ENCODE measurements at places on chromosomes 16 and 17. TPM values are rescaled to one million over a fixed set of nuclear protein-coding genes. Genes with fewer than 3 reads are reported as not detected.

DNA sequence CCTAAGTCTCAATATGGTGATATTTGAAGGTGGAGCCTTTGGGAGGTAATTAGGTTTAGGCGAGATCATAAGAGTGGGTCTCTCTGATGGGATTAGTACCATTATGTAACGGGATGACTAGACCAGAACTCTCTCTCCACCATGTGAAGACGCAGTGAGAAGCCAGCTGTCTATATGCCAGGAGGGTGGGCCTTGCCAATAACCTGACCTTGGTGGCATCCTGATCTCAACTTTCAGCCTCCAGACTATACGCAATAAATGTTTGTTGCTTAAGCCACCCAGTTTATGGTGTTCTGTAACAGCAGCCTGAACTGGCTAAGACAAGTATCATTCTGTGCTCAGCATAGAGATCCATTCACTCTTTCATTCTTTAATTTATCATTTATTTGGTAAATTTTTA lies 167.2 kb upstream of the CDH11 start:
- no peak for DNase-seq
- H3K4me1 ChIP-seq, result peaks cover 7% of the 10 kb centered on the region
- no peak overlapping the region for H3K27ac ChIP-seq
- no peaks in the 10 kb centered on the region for H3K36me3 ChIP-seq
- no peaks in the 10 kb centered on the region for H3K27me3 ChIP-seq

- H3K36me3 ChIP-seq, result peaks cover 7% of the 10 kb centered on the region
- DNase-seq, result no peak
- no peak overlapping the region for H3K27ac ChIP-seq
- no peaks in the 10 kb centered on the region for H3K27me3 ChIP-seq
- no peak overlapping the region for H3K4me3 ChIP-seq
Observed at GRCh38 chr17:58521680-58522079, 7.2 kb upstream of the MTMR4 start.

Gene LRRC46
- total RNA-seq, result not detected

DNA sequence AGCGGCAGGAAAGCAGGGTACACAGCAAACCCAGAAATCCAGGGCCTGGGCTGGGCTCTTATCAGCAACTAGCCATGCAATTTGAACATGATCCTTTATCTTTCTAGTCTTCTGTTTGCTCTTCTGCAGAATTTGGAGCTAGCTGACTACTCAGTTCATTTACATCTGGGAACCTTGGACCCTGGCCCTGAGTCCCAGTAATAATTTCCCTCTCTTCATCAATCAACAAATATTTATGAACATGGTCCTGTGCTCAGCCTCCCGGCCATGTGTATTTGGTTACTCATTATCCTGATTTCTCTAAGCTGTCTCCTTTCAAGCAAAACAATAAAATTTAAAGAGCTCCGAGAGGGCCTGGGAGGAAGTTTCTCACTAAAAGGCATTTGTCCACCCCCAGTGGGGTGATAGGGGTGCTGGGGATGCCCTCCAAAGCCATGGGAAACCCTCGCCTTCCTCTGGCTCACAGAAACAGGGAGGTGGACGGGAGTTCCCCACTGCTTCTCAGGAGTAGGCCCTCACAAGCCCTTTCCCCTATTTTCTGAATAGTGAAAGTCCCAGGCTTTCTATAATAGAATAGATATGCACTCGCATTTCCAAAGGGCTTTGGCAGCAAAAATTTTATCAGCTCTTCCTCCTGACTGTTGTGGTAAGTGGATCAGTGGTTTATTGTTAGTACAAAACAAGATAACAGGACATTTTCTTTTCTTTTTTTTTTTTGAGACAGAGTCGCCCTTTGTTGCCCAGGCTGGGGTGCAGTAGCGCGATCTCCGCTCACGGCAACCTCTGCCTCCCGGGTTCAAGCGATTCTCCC lies 6.9 kb upstream of the WDR59 start:
- H3K27ac ChIP-seq, result no peak overlapping the region
- H3K4me3 ChIP-seq, result no peak overlapping the region

GRCh38 chr16:88549671-88550245 lies 20.4 kb upstream of the ZC3H18 start:
- DNase-seq, result no peak
- no peaks in the 10 kb centered on the region for H3K36me3 ChIP-seq
- no peaks in the 10 kb centered on the region for H3K4me1 ChIP-seq
- no peak overlapping the region for H3K27ac ChIP-seq
- H3K27me3 ChIP-seq, result peaks cover 4% of the 10 kb centered on the region
- H3K4me3 ChIP-seq, result no peak overlapping the region

Gene KRTAP9-1
- total RNA-seq, result not detected

Gene KRTAP4-11
- not detected for total RNA-seq

DNA sequence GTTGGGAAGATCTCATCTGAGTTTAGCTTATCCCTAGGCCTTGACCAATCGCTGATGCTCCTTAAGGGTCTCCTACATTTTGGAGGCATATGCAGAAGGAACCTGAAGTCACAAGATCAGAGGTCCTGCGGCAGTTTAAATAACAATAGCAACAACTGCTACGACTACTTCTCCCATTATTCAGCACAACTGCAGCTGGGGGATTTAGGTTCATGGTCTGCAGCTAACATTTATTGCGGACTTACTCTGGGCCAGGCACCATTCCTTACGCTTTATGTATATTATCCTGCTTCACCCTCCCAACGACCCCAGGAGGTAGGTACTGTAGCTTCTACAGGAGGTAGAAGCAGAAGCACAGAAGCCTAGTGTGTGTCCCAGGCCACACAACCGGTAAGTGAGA lies 59.5 kb downstream of the AKAP1 start:
- DNase-seq, result no peak
- no peaks in the 10 kb centered on the region for H3K27me3 ChIP-seq
- H3K36me3 ChIP-seq, result no peaks in the 10 kb centered on the region
- H3K4me3 ChIP-seq, result no peak overlapping the region
- H3K4me1 ChIP-seq, result no peaks in the 10 kb centered on the region

- no peak overlapping the region for H3K27ac ChIP-seq
- no peak for DNase-seq
- peaks cover 26% of the 10 kb centered on the region for H3K4me1 ChIP-seq
- no peaks in the 10 kb centered on the region for H3K36me3 ChIP-seq
Observed at GRCh38 chr17:27381007-27381501, 75.2 kb upstream of the KSR1 start.

DNA sequence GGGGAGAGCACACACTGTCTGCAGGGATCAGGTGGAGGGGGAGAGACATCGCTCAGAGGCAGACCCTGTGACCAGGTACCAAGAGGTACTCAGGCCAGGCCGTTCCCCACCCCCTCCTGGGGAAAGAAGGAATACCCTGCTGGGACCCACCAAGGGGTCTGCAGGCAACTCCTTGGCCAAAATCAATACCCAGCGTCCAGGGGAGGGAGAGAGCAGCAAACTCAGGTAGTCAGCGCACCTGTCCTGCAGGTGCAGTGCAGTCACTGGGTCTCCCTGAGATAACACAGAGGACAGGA lies 57.5 kb upstream of the DOC2B start:
- no peaks in the 10 kb centered on the region for H3K4me1 ChIP-seq
- DNase-seq, result no peak
- H3K27ac ChIP-seq, result no peak overlapping the region
- H3K4me3 ChIP-seq, result no peak overlapping the region
- H3K27me3 ChIP-seq, result no peaks in the 10 kb centered on the region

Gene TBC1D26
- total RNA-seq, result not detected

DNA sequence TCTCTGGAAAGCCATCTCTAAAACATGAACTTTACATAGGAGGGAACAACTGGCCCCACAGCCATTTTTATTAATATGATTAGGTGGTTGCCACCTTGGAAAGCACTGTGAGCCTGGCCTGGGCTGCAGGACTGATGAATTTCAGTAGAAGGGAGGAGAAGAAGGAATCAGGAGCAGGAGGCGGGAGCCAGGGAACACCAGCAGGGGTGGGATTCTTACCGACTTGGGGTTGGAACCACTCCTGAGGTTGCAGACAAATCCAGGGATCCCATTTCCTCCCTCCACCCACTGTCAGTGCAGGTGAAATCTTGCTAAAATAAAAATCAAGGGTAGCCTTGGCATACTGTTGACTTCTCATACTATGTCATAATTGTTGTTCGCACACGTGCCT lies 16.9 kb upstream of the MAP3K14 start:
- DNase-seq, result peak; percentile 28
- H3K27ac ChIP-seq, result no peak overlapping the region
- H3K4me3 ChIP-seq, result no peak overlapping the region
- no peaks in the 10 kb centered on the region for H3K27me3 ChIP-seq

GRCh38 chr16:49442805-49443204 lies 69.2 kb downstream of the C16orf78 start:
- no peak overlapping the region for H3K27ac ChIP-seq
- no peak overlapping the region for H3K4me3 ChIP-seq
- peaks cover 5% of the 10 kb centered on the region for H3K4me1 ChIP-seq
- no peaks in the 10 kb centered on the region for H3K36me3 ChIP-seq
- H3K27me3 ChIP-seq, result no peaks in the 10 kb centered on the region

DNA sequence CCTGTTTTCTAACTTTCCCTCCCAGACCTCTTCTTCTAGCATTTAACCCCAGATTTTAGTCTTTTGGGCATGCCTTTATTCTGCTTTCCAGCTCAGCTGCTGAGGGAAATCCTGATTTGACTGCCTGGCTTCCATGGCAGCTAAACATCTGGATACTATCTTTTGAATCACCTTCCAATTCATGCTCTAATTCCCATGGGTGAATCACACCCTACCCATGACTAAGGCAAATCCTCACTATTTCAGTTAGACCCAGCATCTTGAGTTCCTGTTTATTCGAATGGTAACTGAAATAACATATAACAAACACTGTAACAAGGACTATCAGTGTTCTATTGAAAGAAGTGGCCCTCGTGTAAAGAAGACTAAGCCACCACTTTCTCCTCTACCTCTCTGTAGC lies 29.8 kb downstream of the CA10 start:
- no peak overlapping the region for H3K27ac ChIP-seq
- no peaks in the 10 kb centered on the region for H3K4me1 ChIP-seq
- no peaks in the 10 kb centered on the region for H3K27me3 ChIP-seq
- H3K36me3 ChIP-seq, result no peaks in the 10 kb centered on the region

DNA sequence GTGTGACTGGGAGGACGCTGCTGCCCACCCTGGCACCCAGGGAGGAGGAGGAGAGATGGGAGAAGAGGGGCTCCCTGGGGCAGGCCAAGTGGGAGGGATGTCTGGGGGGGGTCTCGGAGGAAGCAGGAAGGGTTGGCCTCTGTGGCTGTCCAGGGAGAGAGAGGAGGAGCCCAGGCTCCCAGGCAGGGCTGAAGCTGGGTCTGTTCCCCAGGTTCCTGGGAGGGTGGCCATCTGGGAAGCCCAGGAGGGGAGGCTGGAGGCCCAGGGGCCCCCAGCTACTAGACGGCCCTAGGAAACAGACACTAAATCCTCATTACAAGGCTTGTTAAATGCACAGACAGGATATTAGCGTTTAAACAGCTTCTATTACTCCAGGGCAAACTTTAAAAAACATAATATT lies 139.8 kb downstream of the ENGASE start:
- H3K4me1 ChIP-seq, result no peaks in the 10 kb centered on the region
- no peak overlapping the region for H3K4me3 ChIP-seq
- DNase-seq, result no peak
- H3K27me3 ChIP-seq, result no peaks in the 10 kb centered on the region

GRCh38 chr17:40025991-40026815 lies 11.0 kb downstream of the CSF3 start:
- H3K27me3 ChIP-seq, result no peaks in the 10 kb centered on the region
- DNase-seq, result no peak
- H3K36me3 ChIP-seq, result peaks cover 74% of the 10 kb centered on the region
- no peaks in the 10 kb centered on the region for H3K4me1 ChIP-seq
- H3K27ac ChIP-seq, result no peak overlapping the region

Gene P2RX5
- total RNA-seq, result not detected

Gene GDPD3
- 0.53 TPM for total RNA-seq

DNA sequence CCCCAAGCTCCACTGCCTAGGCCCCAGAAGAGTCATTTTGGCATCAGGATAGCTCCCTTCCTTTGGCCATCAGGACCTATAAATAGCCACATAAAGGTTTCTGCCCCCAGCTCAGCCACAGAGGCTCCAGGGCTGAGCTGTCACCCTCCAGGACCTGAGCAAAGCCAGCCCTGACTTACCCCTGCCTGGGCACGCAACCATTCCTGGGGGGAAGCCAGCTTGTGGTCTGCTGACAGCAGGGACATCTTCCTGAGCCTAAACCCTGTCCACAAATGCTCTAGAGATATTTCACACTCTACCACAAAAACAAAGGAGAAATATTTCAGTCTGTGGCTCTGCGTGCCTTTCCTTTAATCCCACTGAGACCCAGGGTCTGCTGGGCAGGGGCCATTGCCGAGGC lies 123.7 kb upstream of the CCL2 start:
- no peaks in the 10 kb centered on the region for H3K27me3 ChIP-seq
- no peak overlapping the region for H3K4me3 ChIP-seq
- no peak for DNase-seq
- no peak overlapping the region for H3K27ac ChIP-seq
- no peaks in the 10 kb centered on the region for H3K4me1 ChIP-seq

GRCh38 chr16:3841729-3842508 lies 38.6 kb downstream of the CREBBP start:
- no peaks in the 10 kb centered on the region for H3K36me3 ChIP-seq
- peak overlapping the region; percentile 23 for H3K27ac ChIP-seq
- peaks cover 2% of the 10 kb centered on the region for H3K4me1 ChIP-seq
- no peaks in the 10 kb centered on the region for H3K27me3 ChIP-seq
- no peak for DNase-seq

- H3K4me3 ChIP-seq, result no peak overlapping the region
- no peaks in the 10 kb centered on the region for H3K36me3 ChIP-seq
- H3K4me1 ChIP-seq, result no peaks in the 10 kb centered on the region
Observed at GRCh38 chr16:77219437-77219836, 20.2 kb downstream of the SYCE1L start.

DNA sequence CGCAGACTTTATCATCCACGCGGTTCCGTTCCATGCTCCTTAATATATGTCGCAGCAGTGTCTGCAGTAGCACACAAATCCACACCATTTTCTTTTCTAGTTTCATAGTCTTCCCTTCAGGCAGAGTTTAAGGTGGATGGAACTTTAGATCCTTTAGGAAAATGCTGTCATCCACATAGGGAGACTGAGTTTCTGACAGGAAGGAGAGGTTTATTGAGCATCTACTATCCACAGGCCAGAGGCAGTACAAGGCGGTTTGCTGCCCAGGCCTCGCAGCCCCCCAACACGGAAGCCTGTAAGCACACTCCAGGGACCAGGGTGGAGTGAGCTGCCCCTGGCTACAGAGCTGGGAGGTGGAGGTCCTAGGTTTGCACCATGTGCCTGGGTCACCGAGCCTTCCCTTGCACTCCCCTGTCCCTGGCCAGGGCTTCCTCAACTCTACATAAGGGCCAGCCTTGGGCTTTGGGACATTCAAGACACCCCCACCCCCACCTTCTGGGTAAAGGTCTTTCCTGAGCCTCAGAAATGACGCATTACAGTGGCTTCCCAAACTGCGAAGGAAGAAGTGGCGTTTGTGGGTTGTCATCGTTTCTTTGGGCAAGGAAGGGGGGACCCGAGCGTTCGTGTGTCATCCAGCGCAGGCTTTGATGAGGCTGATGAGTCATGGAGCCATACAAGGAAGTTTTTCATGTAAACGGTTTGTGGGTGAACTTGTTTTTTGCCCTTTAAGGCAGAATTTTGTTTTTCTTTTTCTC lies 146.5 kb upstream of the PLCG2 start:
- peak; percentile 69 for DNase-seq
- no peak overlapping the region for H3K27ac ChIP-seq
- H3K27me3 ChIP-seq, result no peaks in the 10 kb centered on the region

Gene NPIPA3
- total RNA-seq, result not detected

Gene SECTM1
- total RNA-seq, result 49.5 TPM

- no peak overlapping the region for H3K4me3 ChIP-seq
- no peaks in the 10 kb centered on the region for H3K36me3 ChIP-seq
- H3K27me3 ChIP-seq, result no peaks in the 10 kb centered on the region
- H3K4me1 ChIP-seq, result no peaks in the 10 kb centered on the region
- no peak for DNase-seq
Observed at GRCh38 chr17:80726558-80727408, 182.1 kb downstream of the RPTOR start.

Gene PPM1D
- total RNA-seq, result 6.0 TPM

Gene SLC13A2
- total RNA-seq, result not detected

Measured in ascending aorta (tissue), 2 donors.